ENCODE measurements at places on chromosomes 3 and 15.

DNA sequence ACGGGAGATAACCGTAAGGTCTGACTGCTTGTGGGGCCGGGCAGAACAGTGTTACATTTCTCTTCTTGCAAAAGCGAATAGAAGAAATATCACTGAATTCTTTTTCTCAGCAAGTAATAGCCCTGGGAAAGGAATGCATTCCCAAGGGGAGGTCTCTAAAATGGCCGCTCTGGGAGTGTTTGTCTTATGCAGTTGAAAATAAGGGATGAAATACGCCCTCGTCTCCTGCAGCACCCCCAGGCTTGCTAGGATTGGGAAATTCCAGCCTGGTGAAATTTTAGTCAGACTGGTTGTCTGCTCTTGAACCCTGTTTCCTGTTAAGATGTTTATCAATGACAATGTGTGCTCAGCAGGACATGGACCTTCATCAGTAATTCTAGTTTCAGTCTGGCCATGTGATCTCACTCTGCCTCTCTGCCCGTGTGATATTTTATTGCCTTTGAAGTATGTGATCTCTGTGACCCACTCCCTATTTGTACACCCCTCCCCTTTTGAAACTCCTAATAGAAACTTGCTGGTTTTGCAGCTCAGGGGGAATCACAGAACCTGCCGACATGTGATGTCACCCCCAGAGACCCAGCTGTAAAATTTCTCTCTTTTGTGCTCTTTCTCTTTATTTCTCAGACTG lies 715.6 kb downstream of the ROBO1 start:
- DNase-seq = no peak

GRCh38 chr15:50209809-50210208 lies 27.8 kb downstream of the SLC27A2 start:
- DNase-seq = no peak

GRCh38 chr15:47301481-47301880 lies 415.8 kb upstream of the SEMA6D start:
- peak; percentile 80 for DNase-seq

DNA sequence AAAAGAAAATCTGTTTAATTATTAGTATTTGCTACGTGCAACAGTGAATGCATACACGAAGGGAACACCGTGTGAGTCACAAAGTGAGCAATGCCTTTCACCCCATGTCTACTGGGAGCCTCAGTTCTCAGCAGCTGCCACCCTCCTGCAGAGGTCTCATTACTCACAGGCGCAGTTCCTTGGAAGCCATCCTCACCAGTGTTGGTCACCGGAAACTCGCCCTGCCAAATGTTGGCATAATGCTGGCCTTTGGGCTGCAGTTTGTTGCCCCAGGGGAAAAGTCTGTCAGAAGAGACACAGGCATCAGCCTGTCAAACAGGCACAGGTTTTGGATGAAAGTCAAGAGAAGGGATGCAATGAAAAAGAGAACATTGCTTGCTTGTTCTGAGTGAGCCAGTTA lies 50.1 kb downstream of the SUMF1 start:
- DNase-seq = no peak

GRCh38 chr3:63097396-63097795 lies 180.7 kb upstream of the SYNPR start:
- no peak for DNase-seq

DNA sequence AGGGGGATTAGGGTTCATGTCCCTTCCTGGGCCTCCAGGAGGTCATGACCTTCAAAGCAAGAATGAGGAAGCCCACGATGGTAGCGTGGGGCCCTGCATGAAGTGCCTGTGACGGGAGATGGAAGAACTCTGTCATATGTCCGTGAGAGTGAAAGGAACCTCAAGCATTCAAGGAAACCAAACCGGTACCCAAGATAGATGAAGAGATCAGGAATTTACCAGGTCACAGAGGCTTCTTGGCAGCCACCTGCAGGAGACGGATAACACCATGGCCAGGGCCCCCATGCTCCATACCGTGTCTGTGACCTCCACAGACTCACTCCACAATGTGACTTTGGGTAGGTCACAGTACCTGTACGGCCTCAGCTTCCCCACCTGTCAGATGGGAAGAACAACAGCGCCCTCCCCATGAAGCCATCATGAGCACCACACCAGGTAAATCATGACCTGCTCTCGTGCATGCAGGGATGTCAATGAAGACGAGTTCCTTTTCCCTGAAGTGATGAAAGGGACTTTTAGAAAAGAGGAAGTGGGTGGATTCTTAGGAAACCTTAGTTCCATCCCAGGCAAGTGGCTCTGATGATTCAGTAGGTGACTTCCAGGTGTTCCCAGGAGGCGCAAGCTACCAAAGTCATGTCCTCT lies 23.3 kb upstream of the CYP11A1 start:
- DNase-seq = no peak

GRCh38 chr15:89768071-89768500 lies 8.0 kb upstream of the MESP2 start:
- no peak for DNase-seq
